ENCODE measurements at places on chromosomes 2 and 18. TPM values are rescaled to one million over a fixed set of nuclear protein-coding genes. Genes with fewer than 3 reads are reported as not detected.

CXCR1 gene
- polyA plus RNA-seq: 0.55 TPM

ALKAL2 gene
- 5.7 TPM for polyA plus RNA-seq

ZNF892 gene
- polyA plus RNA-seq: 4.7 TPM

FAM110C gene
- 1.3 TPM for polyA plus RNA-seq

ZBTB7C gene
- polyA plus RNA-seq: 41.1 TPM

DNA sequence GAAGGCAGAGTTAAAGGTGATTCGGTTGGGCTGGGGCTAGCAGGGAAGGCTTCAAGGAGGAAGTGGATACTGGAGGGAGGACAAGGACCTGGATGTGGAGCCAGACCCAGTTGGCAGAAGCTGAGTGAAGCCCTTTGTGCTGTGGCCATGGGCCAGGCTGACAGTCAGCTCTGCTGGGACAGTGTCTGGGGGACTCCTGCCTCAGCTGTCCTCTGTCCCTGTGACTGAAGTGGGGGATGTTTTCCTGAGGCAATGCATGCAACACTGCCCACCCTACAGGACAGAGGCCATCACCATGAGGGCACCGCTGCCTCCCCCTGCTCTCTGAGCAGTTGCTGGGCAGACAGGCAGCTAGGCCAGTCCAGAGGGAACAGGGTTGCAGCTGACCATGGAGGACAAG, 40.0 kb downstream of the ST8SIA5 start:
- DNase-seq: no peak

- DNase-seq: no peak
These were observed 48.4 kb downstream of the MTX2 start for GRCh38 chr2:176317623-176318065.

DNA sequence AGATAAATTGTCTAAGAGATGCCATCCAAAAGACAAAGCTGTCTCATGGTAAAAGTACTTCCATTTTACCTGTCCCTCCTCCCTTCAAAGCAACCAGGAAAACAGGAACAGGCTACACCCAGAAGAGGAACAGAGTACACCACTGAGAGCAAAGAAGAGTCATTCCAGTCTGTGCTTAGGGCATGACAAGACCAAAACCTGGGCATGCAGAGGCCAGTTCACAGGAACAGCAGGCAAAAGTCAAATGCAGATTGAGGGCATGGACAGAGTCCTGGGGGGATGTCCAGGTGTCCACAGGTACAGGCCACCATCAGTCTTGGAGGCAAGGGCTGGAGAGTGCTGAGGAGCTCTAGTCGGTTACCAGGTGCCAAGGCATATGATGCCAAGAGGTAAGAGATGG, 23.7 kb downstream of the PLEK start:
- DNase-seq: no peak

DNA sequence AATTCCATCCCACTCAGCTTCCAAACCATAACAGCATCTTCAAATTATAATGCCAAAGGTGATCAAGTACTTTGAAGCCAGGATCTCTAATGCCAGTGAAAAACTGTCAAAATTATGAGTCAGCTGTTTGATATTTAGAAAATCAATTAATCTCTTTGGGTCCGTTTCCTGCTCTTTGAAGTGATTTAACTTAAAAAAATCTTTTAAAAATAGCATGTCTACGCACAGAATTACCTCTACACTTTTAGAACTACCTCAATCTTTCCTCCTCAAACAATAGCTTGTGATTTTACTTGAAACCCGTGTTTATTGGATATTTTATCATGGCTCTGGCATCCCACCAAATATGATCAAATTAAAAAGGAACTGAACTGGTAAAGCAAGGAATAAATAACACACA, 31.3 kb upstream of the TANK start:
- no peak for DNase-seq

GRCh38 chr2:111243295-111243694, 122.6 kb downstream of the BCL2L11 start:
- DNase-seq: no peak

- DNase-seq: no peak
These were observed 192.2 kb upstream of the LRRTM1 start for GRCh38 chr2:80496775-80497174.

DNA sequence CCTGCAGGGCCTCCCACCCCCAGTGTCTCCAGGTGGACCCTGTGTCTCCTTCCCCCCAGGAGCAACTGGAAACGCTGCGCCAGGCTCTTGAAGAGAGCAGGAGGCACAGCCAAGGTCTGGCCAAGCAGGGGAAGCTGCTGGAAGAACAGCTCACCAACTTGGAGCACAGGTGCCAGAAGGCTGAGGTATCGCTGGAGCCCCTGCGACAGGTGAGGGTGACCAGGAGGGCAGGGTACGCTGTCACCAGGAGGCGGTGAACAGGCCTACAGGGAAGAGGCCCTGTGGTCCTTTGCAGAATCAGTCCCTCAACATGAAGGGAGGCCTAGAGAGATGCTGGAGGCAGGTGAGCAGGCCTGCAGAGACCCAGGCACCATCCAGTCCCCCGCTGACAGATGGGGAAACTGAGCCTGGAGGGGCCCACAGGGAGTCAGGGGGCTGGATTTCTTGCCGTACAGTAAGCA, 15.6 kb upstream of the SNED1 start:
- no peak for DNase-seq

- DNase-seq: no peak
These were observed 61.5 kb upstream of the DOCK10 start for GRCh38 chr2:225103737-225104141.

Data from left renal pelvis (tissue), 4 donors.